Breast epithelium (tissue), 4 donors: ENCODE measurements at places on chromosomes 3 and 15. TPM values are rescaled to one million over a fixed set of nuclear protein-coding genes. Genes with fewer than 3 reads are reported as not detected.

- DNase-seq, result no peak
Measured at GRCh38 chr3:197031315-197032285, 2.0 kb upstream of the MELTF start.

DNA sequence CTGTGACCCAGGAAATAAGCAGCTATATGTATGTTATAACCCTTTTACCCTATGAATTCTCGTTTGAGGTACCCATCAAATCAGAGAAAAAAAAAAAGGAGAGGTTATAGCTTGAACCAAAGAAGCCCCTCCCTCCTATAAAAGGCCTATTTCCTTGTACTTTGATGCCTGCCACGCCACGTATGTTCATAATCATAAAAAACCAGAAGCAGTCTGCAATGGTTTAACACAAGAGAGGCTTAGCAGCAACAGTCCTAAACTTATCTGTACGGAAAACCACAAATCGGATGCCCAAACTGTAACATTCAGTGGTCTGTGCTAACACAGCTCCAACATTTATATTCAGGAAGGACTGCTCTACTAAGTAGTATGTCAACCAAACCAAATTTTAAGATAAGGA lies 21.2 kb downstream of the CCR8 start:
- no peak for DNase-seq

DNA sequence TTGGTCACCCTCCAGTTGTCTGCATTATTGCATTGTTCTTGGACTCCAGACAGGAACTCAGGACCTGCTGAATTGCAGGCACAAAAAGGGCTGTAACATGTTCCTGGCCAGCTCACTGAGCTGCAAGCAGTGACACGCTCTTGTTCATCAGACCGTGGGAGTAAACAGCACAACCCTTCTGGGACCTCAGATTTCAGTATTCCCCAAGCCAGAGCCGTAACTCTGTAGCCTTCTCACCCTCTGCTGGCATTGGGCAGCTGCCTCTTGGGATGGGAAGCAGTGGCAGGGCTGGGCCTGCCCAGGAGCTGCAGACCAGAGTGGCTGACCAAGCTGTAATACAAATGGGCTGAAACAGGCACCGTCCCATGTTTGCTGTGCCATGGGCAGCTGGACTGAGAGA lies 607.1 kb upstream of the BCHE start:
- DNase-seq, result no peak

The LEKR1 gene
- total RNA-seq, result 2.3 TPM

- DNase-seq, result no peak
Measured at GRCh38 chr15:40367371-40367685, 9.3 kb downstream of the DISP2 start.

DNA sequence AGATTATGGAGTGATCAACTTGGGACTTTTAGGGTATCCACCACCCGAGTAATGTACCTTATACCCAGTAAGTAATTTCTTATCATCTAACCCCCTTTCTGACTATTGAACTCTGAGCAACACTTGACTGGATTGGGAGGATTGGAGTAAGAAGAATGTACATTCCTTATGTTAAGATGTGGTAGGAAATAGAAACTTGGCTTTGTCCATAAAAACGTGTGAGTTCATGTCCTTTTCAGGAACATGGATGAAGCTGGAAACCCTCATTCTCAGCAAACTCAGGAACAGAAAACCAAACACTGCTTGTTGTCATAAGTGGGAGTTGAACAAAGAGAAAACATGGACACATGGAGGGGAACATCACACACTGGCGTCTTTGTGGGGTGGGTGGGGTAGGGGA lies 112.3 kb downstream of the PTPRG start:
- DNase-seq, result no peak

DNA sequence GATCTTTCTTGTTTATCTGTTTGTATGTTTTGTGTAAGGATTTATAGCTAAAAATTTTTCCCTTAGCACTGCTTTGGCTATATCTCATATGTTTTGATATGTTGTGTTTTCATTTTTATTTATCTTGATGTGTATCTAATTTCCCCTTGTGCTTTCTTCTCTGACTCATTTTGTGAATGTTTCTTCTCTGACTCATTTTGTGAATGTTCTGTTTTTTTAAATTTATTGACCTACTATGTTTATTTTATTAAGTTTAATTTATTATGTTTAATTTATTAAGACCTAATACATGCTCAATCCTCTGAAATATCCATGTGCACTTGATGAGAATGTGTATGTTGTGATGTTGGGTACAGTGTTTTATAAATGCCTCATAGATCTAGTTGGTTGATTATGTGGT lies 793.5 kb upstream of the CADM2 start:
- DNase-seq, result no peak

DNA sequence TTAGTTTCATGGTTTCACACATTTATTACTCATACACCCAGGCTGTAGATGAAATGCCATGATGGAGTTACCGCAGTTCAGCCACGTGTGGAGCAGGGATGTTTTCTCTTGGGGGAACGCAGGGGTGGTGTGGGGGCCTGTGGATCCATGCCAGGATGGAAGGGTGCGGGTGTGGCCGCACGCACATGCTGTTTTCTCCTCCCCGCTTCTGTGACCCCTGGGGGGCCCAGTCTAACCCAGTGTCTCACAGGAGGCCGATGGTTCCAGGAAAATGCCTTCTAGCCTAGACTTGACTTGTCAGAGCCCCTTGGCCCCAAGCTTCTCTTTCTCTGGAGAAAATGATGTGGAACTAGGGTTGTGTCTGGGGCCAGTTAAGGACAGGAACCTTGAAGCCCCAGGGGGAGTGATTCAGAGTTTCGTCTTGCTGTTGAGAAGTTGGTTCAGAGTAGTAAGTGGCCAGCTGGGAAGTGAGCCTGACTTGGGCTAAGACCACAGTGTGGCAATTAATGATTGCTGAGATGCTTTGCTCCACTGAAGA lies 240.4 kb upstream of the BHLHE40 start:
- no peak for DNase-seq
